ENCODE measurements at places on chromosomes 5 and 9.

GRCh38 chr5:141846031-141846430 lies 32.2 kb downstream of the PCDH1 start:
- no peaks in the 10 kb centered on the region for H3K27me3 ChIP-seq
- peaks cover 23% of the 10 kb centered on the region for H3K4me1 ChIP-seq
- peak; percentile 57 for DNase-seq
- no peak overlapping the region for H3K27ac ChIP-seq
- H3K4me3 ChIP-seq = no peak overlapping the region
- no peaks in the 10 kb centered on the region for H3K36me3 ChIP-seq

- peak overlapping the region; percentile 61 for H3K27ac ChIP-seq
- H3K4me1 ChIP-seq = no peaks in the 10 kb centered on the region
- no peaks in the 10 kb centered on the region for H3K36me3 ChIP-seq
- no peaks in the 10 kb centered on the region for H3K27me3 ChIP-seq
- peak overlapping the region; percentile 95 for H3K4me3 ChIP-seq
Measured at GRCh38 chr9:77177894-77178794, 810 bp downstream of the VPS13A start.

- peaks cover 19% of the 10 kb centered on the region for H3K4me1 ChIP-seq
- H3K27me3 ChIP-seq = no peaks in the 10 kb centered on the region
- DNase-seq = peak; percentile 77
- H3K27ac ChIP-seq = peak within 1 kb of the TSS; percentile 96
- H3K4me3 ChIP-seq = peak within 1 kb of the TSS; percentile 91
- H3K36me3 ChIP-seq = no peaks in the 10 kb centered on the region
Measured at GRCh38 chr5:78648359-78649210, at the start of gene LHFPL2. Gene LHFPL2 (minus strand): TSS chr5:78648772. CDS start chr5:78510213, 138,559 bp downstream.

DNA sequence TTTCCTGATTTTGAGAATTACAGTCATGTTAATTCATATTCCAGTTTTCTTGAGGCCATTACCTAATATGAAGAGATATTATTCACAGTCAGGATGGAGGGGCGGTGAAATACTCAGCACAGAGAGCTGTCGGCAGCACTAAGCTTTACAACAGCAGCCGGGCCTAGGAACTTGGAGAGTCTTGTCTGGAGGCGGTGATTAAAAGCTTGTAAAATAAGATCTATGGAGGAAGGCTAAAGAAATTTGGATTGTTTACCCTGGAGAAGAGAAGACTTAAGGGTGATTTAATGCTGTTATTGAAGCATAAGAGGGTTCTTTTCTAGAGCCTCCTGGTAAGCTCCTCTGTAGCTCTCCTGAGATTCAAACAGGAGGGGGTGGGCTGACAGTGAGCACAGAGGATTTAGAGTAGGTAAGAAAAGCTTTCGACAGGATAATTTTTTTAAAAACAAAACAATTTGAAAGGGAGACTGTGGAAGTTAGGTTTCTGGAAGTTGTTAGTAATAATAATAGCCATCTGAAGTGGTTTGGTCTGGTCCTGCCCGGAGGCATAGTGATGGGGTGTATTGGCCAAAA lies 406.3 kb upstream of the ADAMTSL1 start:
- DNase-seq = no peak
- H3K36me3 ChIP-seq = no peaks in the 10 kb centered on the region
- H3K4me1 ChIP-seq = no peaks in the 10 kb centered on the region
- no peaks in the 10 kb centered on the region for H3K27me3 ChIP-seq
- no peak overlapping the region for H3K4me3 ChIP-seq

DNA sequence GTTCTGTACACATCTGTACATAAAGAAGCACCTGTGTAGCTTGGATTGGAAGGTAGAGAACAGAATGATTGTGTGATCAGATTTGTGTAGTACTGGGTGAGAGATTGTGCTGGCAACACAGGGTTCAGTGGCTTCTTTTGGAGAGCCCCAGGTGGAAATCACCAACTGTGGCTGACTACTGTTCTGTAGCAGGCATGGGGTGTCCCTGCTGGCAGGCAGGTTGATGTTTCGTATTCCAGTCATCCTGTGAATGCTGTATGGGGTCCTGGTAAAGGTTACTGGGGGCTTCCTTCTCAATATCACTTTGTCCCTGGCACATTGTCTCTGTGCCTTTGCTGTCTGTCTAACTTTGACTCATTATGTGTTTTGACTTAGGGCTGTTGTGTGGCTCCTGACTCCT lies 5.3 kb downstream of the ASPN start:
- no peaks in the 10 kb centered on the region for H3K4me1 ChIP-seq
- no peak for DNase-seq
- H3K36me3 ChIP-seq = no peaks in the 10 kb centered on the region
- no peak overlapping the region for H3K27ac ChIP-seq
- no peaks in the 10 kb centered on the region for H3K27me3 ChIP-seq

- H3K27ac ChIP-seq = no peak overlapping the region
- H3K4me3 ChIP-seq = no peak overlapping the region
- DNase-seq = no peak
- no peaks in the 10 kb centered on the region for H3K4me1 ChIP-seq
- no peaks in the 10 kb centered on the region for H3K36me3 ChIP-seq
- no peaks in the 10 kb centered on the region for H3K27me3 ChIP-seq
Measured at GRCh38 chr9:73577848-73578247, 426.2 kb downstream of the ANXA1 start.

GRCh38 chr9:84969084-84969483 lies 299.6 kb downstream of the NTRK2 start:
- DNase-seq = no peak
- no peak overlapping the region for H3K4me3 ChIP-seq
- H3K4me1 ChIP-seq = no peaks in the 10 kb centered on the region
- no peaks in the 10 kb centered on the region for H3K36me3 ChIP-seq
- H3K27ac ChIP-seq = no peak overlapping the region

GRCh38 chr5:175614223-175614815 lies 43.6 kb upstream of the HRH2 start:
- H3K4me3 ChIP-seq = no peak overlapping the region
- H3K27ac ChIP-seq = no peak overlapping the region
- no peaks in the 10 kb centered on the region for H3K36me3 ChIP-seq
- no peaks in the 10 kb centered on the region for H3K27me3 ChIP-seq
- DNase-seq = no peak

- no peak overlapping the region for H3K4me3 ChIP-seq
- no peaks in the 10 kb centered on the region for H3K36me3 ChIP-seq
- no peaks in the 10 kb centered on the region for H3K27me3 ChIP-seq
- H3K27ac ChIP-seq = no peak overlapping the region
- H3K4me1 ChIP-seq = no peaks in the 10 kb centered on the region
Measured at GRCh38 chr9:109132567-109133021, 12.8 kb upstream of the TMEM245 start.

GRCh38 chr5:4571248-4571948 lies 568.7 kb upstream of the ADAMTS16 start:
- no peak for DNase-seq
- no peaks in the 10 kb centered on the region for H3K36me3 ChIP-seq
- H3K27ac ChIP-seq = no peak overlapping the region
- no peak overlapping the region for H3K4me3 ChIP-seq
- peaks cover 4% of the 10 kb centered on the region for H3K4me1 ChIP-seq
